ENCODE measurements at places on chromosomes 11 and 22.
A peak's percentile ranks its signal among the peaks of the same experiment; 100 is the strongest.

- DNase-seq, result no peak
Measured at GRCh38 chr11:21785351-21785750, 407.5 kb upstream of the ANO5 start.

- DNase-seq, result no peak
Measured at GRCh38 chr22:45692549-45692948, 20.9 kb downstream of the ATXN10 start.

DNA sequence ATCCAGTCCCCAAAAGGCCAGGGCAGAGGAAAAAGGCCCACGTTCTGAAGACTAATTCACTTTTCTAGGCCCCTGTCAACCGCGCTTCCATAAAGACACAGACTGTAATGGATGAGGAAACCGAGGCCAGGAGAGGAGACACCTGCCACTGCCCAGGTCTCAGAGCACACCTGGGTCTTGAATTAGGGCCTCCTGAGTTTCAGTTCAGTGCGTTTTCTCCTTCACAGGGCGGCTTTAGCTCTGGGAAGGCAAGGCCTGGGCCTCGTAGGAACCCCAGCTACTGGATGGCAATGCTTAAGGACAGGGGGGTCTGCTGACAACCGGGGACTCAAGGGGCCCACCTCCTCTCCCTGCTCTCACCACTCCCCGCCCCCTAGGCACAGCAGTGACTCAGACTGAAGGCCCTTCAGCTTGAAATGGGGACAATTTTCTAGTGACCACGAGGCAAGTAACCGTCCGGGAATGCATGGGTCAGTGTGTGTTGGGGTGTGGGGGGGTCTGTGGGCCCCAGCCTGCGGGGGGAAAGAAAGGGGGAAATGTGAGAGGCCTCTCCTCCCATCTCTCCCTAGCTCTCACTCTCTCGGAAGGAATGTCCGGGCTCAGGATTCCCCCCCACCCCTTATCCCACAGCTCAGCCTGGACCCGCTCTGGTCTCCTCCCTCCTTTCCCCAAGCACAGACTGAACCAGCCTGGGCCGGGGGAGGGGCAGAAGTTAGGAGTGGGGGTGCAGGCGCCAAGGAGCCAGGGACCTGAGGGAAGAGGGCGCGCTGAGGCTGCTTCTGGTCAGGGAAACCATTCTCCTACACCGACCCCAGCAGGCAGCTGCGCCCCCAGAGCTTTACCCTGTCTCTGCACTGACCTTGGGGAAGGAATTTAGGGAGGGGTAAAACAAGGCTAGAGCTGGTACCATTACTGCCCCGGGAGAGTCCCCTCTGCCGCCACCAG is 17.2 kb downstream of the CREB3L1 start:
- DNase-seq, result no peak

DNA sequence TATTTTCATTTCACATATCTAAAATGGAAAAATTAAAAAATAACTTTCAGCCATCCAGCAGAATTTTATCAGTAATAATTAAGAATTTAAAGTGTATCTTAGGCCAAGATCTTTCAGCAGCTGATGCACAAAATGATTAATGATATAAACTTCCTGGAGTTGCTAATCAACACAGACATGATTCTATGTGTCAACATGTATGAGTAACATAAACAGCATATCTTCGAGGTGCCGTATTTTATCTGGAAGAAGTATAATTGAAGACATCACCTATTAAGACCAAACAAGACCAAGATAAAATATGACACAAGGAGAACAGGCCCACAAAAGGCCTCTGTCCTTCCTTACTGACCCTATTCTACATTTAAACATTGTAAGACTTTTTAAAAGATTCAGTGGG is 45.2 kb downstream of the SLC5A12 start:
- no peak for DNase-seq

GRCh38 chr11:75482931-75483469 is 42.7 kb downstream of the GDPD5 start:
- no peak for DNase-seq

GRCh38 chr22:20833225-20833665 is 25.4 kb downstream of the PI4KA start:
- no peak for DNase-seq

- DNase-seq, result peak; percentile 72
Measured at GRCh38 chr11:75536786-75537641, 11.3 kb upstream of the GDPD5 start.

DNA sequence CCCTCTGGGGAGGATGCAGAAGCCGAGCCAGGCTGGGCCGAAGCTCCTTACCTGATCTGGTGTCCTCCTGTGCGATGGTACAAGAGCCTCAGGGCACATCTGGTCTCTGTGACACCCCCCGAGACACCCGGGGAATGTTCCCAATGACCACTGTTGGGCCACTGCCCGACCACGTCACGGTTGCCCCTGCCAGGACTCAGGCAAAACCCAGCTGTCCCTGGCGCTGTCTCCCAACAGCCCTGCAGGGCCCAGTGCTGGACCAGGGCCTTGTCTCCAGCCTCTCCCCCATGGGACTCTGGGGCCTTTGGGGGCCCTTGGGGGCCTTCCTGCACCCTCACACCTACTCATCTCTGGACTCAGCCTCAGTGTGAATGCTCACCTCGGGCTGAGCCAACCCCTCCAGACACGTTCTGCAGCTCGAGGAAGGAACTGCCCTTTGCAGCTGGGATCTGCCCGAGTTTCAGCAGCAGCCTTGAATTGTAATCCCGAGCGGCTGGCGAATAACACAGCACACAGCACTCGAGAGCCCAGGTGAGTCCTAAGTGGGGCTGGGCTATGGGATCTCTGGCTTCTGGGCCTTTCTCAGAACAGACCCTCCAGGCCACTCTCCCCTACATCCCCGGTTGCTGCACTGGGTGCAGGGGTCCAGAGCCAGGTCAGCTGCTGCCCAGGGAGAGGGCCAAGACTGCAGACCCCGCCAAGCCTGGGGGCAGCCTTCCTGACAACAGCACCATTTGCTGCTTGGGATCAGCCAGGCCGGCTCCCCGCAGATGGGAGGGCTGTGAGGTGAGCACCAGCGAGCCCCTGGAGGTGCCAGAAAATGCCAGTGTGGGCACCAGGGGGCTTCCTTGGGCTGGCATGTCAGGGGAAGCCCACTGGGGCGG is 39.8 kb downstream of the RTN4R start:
- DNase-seq, result no peak

DNA sequence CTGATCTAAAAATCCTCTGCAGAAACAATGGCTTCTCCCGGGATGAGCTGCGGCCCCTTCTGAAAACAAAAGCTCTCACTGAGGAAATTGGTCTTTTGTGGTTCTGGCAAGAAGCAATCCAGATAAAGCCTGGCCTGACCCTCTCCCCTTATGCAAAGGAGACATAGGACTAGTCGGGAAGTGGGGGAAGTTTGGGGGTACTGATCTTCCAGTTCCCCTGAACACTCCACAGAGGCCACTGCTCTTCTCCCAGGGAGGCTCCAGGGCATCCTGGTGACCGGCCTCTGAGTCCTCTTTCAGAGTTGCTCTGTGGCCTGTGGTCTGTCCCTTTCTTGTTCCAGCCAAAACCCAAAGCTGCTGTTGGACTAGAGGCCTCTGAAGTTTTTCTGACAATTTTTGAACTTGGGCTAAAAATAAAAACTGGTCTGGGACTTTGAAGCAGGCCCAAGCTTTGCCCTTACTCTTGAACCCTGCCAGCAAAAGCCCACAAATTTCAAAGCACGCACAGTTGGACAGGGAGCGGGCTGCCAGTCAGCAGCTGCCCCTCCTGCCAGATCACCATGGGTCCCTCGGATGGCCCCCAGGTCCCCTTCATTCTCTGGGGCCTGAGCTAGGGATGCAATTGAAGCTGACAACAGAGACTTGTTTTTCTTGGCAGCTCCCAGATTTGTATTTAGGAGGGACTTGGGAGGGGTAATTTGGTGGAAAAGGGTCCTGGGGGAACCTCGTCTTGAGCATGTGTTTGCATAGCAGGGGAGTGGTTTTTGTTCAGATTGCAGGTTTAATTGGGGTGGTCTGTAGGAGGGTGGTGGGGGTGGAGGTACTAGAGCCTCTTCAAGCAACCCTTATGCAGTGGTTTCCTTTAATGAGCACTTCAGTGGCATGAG is 381.6 kb upstream of the CADM1 start:
- DNase-seq, result no peak

GRCh38 chr22:30170129-30170528 is 76.4 kb downstream of the LIF start:
- DNase-seq, result peak; percentile 30

DNA sequence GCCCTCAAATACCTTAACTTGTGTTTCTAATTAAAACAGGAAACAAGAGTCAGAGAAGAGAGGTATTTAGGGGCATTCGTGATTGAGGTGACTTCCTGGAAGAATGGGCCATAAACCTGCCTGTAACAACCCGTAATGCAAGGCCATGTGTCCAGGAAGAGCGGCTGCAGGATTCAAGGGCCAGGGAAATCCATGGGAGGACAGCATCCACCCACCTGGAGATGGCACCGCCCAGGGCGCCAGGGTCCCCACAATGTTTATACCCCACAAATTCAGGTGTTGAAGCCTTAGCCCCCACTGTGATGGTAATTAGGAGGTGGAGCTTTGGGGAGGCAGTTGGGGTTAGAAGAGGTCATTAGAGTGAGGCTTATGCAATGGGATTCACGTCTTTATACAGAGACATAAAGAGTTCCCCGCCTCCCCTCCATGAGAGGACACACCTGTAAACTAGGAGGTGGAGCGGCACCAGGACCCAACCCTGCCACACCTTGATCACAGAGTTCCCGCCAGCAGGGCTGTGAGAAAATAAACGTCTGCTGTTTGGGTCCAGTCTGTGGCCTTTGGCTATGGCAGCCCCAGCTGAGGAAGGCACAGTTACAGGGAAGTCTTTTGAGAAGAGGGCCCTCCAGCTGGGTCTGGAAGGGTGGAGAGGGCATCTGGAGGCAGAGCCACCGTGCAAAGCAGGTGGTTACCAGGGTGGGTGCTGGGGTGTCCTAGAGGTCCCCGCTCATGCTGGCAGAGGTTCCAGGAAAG is 1394.3 kb downstream of the TBC1D22A start:
- no peak for DNase-seq

- no peak for DNase-seq
Measured at GRCh38 chr11:9065607-9066432, 25.6 kb downstream of the SCUBE2 start.

DNA sequence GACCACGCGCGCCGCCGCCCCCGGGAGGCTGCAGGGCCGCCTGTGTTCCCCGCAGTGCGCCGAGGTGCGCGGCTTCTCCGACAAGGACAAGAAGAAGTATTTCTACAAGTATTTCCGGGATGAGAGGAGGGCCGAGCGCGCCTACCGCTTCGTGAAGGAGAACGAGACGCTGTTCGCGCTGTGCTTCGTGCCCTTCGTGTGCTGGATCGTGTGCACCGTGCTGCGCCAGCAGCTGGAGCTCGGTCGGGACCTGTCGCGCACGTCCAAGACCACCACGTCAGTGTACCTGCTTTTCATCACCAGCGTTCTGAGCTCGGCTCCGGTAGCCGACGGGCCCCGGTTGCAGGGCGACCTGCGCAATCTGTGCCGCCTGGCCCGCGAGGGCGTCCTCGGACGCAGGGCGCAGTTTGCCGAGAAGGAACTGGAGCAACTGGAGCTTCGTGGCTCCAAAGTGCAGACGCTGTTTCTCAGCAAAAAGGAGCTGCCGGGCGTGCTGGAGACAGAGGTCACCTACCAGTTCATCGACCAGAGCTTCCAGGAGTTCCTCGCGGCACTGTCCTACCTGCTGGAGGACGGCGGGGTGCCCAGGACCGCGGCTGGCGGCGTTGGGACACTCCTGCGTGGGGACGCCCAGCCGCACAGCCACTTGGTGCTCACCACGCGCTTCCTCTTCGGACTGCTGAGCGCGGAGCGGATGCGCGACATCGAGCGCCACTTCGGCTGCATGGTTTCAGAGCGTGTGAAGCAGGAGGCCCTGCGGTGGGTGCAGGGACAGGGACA is 2.7 kb downstream of the NLRP6 start:
- DNase-seq, result no peak

GRCh38 chr11:72513411-72513810 is 79.1 kb upstream of the CLPB start:
- no peak for DNase-seq

GRCh38 chr22:29587938-29588699 is 7.2 kb upstream of the NIPSNAP1 start:
- no peak for DNase-seq

GRCh38 chr11:13364388-13364787 is 86.8 kb downstream of the BMAL1 start:
- DNase-seq, result no peak

DNA sequence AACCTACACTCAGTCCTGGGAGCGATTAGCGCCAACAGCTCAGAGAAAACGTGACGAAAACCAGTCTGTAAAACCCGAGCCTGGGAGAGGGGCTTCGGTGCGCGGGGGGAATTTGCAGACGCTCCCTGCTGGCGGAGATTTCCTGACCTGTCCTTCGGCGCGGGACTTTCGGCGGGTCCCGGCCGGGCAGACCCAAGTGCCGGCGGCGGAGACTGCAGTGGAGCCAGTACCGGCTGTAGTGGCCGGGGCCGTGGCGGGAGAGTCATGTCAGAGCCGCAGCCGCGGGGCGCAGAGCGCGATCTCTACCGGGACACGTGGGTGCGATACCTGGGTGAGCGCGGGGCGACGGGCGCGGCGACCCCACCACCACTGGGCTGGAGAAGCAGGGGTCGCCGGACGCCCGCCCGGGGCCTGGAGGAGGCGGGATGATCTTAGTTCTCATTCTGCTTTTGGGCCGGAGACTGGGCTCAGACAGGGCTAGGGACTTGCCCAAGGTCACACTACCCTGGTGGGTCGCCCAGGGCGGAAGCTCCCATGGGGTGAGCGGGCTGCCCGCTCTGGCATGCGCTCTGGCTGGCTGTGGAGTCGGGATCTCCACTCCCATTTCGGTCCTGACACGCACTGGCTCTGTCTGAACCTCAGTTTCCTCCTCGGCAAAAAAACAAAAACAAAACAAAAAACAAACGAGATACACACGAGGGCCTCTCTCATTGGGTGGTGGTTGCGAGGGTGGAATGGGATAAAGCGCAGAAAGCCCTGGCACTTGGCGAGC is at the start of gene MTFP1:
TSS of gene MTFP1 (plus strand) at position 153 of the 772 bp plus-strand sequence. CDS start at position 265, 112 bp downstream.
- DNase-seq, result peak; percentile 45

- no peak for DNase-seq
Measured at GRCh38 chr22:45452565-45453379, 39.3 kb downstream of the RIBC2 start.

GRCh38 chr11:77396305-77396704 is 77.6 kb downstream of the PAK1 start:
- DNase-seq, result no peak

GRCh38 chr11:61579676-61580270 is 1.1 kb downstream of the SYT7 start:
- no peak for DNase-seq

DNA sequence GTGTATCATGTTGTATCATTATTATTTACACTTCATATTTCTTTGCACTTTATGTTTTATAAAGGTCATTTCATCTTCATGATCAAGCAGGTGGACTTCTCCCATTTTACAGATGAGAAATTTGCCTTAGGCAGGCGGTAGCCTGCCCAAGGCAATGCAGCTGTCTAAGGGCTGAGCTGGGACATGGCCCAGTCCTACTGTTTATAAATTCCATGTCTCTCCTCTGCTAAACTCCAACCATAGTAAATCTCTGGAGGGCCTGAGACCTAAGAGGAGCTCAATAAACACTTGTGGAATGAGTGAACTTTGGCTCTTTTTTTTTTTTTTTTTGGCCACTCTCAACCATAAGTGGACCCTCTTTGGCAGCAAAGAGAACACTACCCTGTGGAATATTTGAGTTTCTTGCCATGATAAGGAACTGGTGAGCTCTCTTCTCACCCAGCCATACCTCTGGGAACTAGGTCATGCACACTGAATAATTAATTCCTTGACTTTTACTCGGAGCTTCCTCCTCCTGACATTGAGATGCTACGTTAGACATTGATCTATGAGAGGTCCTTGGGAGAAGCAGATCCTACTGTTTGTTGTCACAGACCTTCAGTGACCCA is 29.9 kb downstream of the MICAL2 start:
- DNase-seq, result no peak

- DNase-seq, result no peak
Measured at GRCh38 chr22:41844036-41844435, 11.1 kb downstream of the SREBF2 start.

GRCh38 chr11:103633819-103634590 is 402.4 kb upstream of the DDI1 start:
- no peak for DNase-seq

All from stimulated activated CD4-positive, alpha-beta T cell treated with anti-CD3 and anti-CD28 coated beads, Interleukin-1b, Interleukin-23, amount 100 ng/mL, for 48 hours (primary cell).